ENCODE measurements at places on chromosomes 7 and 10.

GRCh38 chr7:143396625-143397556 lies 11.8 kb downstream of the EPHA1 start:
- DNase-seq, result peak; percentile 78

GRCh38 chr7:127578711-127579275 lies 6.6 kb downstream of the GCC1 start:
- no peak for DNase-seq

DNA sequence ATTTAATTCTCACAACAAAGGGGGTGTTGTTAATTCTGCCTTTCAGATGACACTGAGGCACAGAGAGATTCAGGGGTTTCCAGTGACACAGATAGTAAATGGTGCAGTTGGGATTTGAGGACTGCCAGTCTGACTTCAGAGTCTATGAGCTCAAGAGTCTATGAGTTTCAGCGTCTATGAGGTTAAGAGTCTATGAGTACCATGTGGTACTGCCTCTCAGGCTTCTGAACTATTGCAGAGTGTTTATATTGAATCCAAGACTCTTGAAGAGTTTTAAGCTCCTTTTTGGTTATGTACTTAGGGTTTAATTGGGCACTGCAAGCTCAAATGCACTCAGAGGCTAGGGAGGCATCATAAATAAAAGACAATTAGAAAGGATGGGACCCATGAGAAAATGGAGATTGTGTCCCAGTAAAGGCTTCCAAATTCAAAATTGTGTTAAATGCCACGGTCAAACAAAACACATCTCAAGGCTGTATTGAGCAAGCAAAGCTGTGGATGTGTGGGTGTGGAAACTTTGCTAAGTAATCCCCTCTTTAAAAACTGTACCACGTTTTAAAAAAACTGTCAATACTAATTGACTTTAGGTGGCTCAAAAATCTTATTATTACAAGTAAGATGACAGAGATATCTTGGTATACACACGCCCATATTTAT lies 123.9 kb upstream of the FAM171A1 start:
- no peak for DNase-seq

DNA sequence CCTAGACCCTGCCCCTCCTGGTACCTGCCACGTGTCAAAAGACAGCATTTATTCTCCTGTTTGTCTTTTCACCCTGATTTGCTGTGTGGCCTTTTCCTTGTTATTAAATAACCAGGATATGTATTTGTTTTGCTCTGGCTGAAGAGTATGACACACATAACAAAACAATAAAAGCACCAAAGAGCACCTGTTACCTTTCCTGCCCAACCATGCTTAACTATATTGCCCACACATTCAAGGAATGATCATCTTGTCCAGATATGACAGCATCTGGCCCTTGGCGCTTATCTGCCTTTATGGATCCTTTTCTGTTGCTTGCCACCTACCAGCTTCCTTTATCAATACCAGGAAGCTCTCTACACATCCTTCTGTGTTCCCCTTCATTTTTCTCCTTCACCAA lies 357.7 kb downstream of the FGFR2 start:
- DNase-seq, result no peak

DNA sequence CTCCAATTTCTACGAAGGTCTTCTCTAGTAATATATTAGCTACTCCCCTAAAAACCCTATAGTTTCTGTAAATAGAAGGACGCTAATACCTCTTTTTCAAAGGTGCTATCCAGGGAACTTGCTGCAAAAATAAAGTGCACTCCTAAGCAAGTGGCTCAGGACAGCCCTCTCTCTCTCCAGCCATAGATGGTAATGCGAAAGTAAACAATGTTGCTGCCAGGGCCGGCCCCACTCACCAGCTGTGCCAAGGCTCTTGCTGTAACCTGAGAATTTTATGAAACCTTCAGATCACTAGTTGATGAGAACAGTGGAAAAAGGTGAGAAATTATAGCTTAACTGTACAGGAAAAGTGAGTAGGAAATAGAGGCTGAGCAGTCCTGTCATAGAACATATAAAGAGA lies 10.9 kb upstream of the TAS2R39 start:
- DNase-seq, result no peak

GRCh38 chr7:2431260-2431867 lies 28.0 kb downstream of the CHST12 start:
- DNase-seq, result peak; percentile 26

- no peak for DNase-seq
Measured at GRCh38 chr7:79217976-79218626, 235.4 kb downstream of the MAGI2 start.
